ENCODE measurements at places on chromosomes 2 and 18.

GRCh38 chr2:68371581-68371980 is 6.5 kb downstream of the PLEK start:
- no peak for DNase-seq

GRCh38 chr18:24660956-24661355 is 200.5 kb downstream of the HRH4 start:
- no peak for DNase-seq

DNA sequence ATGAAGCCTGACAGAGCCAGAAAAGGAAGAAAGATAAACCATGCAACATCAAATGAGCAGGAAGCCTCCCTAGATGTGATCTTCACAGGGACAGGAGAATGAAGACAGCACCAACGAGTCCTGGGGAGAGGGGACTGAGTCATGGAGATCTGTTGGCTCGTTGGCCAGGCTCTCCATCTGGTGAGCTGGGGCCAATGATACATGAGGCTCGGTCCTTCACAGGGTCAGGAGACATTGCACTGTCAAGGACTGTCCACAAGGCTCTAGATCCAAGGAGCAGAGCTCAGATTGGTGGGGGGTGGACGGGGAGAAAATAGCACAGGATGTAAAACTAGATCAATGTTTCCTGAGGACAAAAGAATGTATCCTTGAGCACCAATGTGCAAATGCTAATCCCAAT is 735 bp downstream of the CD207 start:
- DNase-seq = no peak

- no peak for DNase-seq
Observed at GRCh38 chr2:112848833-112849232, 12.3 kb upstream of the IL1B start.
